Lower leg skin (tissue), 4 donors: ENCODE measurements at places on chromosomes 16 and 17.

GRCh38 chr17:4583782-4584100 lies 588 bp upstream of the SMTNL2 start:
- DNase-seq, result no peak

DNA sequence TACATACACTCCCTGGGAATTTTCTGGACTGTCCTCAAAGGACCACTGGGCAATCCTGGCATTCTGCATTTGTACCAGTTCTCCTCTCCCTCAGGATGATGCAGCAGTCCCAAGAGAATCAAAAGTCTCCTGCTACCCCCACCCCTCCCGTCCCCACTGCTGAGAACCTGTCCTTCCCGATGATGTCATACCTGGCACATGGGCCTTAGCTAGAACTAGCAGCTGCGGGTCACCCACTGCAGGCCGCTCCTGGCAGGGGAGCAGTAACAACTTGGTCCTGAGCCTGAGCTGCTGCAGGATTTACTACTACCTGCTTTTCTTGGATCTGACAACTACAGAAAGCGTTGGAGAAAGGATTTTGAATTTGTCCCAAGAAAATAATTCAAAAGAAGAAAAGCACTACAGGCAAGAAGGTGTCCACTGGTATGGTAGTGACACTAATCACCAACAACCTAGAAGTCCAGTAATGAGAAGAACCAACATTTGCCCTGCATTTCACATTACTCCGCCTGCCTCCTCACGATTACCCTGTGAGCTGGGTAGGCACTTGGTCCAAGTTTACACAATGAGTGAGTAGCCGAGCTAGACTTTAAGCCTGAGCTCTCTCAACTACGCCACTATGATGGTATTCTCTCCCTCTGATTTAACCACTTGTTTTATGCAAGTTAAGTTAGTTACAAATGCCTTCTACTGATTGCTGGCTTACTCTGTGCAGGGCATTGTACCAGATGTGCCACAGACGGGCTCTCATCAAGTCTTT lies 55.3 kb upstream of the ETV4 start:
- DNase-seq, result no peak

GRCh38 chr17:42798011-42798382 lies 507 bp downstream of the COA3 start:
- DNase-seq, result no peak

- no peak for DNase-seq
Measured at GRCh38 chr16:90048737-90049330, 28.3 kb downstream of the PRDM7 start.

GRCh38 chr16:25751230-25751835 lies 59.6 kb downstream of the HS3ST4 start:
- no peak for DNase-seq

DNA sequence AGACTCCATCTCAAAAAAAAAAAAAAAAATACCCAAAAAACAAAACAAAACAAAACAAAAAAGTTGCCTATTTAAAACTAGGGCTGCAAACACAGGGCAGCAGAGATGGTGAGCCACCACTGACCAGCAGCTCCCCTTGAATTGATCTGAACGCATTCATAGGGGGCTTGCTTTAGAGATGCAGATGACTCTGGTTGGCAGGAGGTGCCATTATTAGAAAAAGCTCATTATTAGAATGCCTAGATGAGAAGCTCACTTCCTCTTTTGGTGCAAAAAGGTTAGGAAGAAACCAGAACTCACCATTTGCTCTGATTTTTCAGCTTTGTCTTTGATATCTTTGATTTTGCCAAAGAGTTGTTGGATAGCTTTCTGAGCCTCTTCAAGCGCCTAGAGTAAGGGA lies 53.1 kb downstream of the VPS53 start:
- no peak for DNase-seq
